Adipocyte (in vitro differentiated cells): ENCODE measurements at places on chromosomes 5 and 9.
A peak's percentile ranks its signal among the peaks of the same experiment; 100 is the strongest.

GRCh38 chr9:77125665-77126064 is 51.7 kb upstream of the VPS13A start:
- no peak for DNase-seq

- DNase-seq: peak; percentile 76
Measured at GRCh38 chr9:12680341-12680740, 12.8 kb upstream of the TYRP1 start.

DNA sequence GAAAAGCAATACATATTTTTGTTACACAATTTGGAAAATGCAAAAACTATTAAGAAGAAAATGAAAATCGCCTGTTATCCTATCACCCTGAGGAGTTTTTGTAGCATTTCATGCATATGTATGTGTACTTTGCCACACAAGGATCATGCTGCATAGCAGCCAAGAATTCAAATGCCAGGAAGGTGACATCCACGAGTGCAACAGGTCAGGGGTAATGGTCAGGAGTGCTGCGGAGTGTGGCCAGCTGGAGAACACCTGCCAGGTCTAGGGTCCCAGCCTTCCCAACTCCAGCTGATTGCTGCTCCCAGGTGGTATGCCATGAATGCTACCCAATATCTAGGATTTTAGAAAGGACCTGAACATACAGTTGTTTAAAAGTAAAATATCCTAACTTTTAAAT is 617.1 kb downstream of the PRELID2 start:
- no peak for DNase-seq

DNA sequence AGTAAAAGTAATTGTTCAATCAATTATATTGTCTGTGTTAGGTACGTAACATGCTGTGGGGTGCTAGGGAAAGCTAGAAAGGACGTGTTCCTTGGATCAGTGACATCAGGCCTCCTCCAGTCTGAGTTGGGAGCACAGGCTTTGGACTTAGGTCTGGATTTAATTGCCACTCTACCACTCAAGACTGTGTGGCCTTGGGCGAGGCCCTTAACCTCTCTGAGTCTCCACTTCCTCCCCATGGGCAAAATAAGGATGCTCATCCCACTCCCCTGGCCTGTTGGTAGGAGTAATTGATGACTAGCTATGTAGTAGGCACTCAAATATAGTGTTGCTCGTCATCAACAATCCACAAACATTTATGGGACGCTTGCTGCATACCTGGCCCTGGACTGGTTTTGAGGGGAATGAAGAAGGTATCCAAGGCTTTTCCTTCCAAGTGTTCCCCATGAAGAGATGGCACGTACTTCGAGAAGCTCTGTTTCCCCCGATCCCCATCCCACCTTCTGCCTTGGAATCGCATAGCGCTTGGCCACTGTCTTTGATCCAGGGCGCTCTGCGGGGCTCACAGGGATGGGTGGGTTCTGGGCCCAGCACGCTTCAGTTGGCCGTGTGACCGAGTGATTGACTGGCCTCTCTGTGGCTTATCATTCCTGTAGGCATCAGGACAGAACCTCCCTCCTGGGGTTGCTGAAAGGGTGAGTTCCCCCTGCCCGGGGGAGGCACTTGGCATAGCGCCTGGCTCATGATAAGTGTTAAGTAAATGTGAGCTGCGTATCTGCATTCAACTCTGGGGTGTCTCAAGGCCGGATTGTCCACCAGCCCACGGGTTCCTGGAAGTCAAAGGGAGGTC is 8.1 kb downstream of the FGF18 start:
- no peak for DNase-seq
